ENCODE measurements at places on chromosomes 5 and 9. TPM values are rescaled to one million over a fixed set of nuclear protein-coding genes. Genes with fewer than 3 reads are reported as not detected.

DNA sequence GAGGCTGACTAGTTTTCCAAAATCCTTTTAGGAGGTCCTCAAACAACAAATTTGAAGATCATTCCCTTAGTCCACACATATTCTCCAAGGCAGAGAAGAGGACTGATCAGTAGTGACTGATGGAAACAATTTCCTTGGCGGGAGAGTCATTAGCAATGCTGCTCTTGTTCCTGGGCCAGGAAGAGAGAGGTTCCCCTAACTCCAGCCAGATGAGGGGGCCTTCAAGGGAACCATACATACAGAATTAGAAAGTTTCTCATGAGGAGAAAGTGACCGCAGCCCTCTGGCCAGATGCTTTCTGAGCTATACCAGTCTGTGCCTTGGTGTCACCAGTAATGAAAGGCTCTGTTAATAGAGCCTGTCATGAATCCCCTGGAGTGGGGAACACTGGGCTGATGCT is 539.4 kb downstream of the BNC2 start:
- DNase-seq: no peak

DNA sequence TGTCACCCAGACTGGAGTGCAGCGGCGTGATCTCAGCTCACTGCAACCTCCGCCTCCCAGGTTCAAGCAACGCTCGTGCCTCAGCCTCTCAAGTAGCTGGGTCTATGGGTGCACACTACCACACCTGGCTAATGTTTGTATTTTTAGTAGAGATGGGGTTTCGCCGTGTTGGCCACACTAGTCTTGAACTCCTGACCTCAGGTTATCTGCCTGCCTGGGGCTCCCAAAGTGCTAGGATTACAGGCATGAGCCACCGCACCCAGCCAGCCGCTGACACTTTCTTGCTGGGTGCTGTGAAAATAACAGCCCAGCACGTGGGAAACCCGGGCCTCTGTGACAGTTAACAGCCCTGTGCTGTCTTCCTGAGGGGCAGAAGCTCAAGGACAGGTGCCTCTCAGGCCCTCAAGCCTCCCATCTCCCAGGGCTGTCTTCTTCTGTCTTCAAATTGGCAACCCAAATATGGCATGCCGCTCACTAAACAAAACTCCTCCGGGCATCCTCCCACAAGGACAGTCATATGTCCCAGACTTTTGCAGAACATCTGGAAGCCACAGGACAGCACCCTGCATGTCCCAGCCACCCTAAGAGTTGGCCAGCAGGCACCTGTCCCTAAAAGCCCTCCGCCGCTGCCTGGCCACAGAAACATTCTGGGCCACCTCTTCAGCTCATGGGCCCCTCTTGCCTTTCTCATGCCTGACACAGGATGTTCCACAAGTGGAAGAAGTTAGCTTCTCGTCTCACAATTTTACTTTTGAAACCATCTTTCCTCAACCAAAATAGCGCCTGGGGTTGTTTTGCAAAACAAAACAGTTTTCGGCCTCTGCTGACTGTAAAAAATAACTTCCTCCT is 233.6 kb downstream of the SYK start:
- DNase-seq: no peak

STPG3 gene
- polyA plus RNA-seq: not detected

EQTN gene
- polyA plus RNA-seq: not detected

CCDC183 gene
- 0.21 TPM for polyA plus RNA-seq

DNA sequence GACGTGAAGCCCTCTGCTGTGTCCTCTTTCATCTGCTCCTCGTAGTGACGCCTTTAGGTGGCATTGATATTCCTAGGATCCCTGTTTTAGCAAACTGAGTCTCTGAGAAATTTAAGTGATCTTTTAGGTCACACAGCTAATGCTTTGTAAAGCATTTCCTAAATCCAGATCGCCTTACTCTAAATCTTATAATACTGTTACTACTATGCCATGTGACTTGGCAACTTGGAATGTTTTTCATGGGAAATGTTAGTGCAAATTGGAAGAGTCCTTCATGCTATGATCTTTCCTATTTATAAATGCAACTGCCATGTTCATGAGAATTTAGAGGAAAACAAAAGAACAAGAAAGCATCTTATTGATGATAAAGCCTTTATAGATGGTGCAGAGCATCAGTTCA is 212.2 kb downstream of the TRIO start:
- DNase-seq: no peak

SEMA6A gene
- 0.30 TPM for polyA plus RNA-seq

- no peak for DNase-seq
These were observed 63.7 kb upstream of the SMARCA2 start for GRCh38 chr9:1951446-1951845.
